ENCODE measurements at places on chromosomes 7 and 10.

- DNase-seq: no peak
Measured at GRCh38 chr10:33559105-33559504, 224.6 kb upstream of the NRP1 start.

- DNase-seq: no peak
Measured at GRCh38 chr7:34850681-34851080, 186.6 kb downstream of the DPY19L1 start.

GRCh38 chr7:87424075-87424474, 51.4 kb downstream of the ABCB4 start:
- DNase-seq: no peak

GRCh38 chr7:91293136-91293535, 28.9 kb downstream of the FZD1 start:
- DNase-seq: no peak

DNA sequence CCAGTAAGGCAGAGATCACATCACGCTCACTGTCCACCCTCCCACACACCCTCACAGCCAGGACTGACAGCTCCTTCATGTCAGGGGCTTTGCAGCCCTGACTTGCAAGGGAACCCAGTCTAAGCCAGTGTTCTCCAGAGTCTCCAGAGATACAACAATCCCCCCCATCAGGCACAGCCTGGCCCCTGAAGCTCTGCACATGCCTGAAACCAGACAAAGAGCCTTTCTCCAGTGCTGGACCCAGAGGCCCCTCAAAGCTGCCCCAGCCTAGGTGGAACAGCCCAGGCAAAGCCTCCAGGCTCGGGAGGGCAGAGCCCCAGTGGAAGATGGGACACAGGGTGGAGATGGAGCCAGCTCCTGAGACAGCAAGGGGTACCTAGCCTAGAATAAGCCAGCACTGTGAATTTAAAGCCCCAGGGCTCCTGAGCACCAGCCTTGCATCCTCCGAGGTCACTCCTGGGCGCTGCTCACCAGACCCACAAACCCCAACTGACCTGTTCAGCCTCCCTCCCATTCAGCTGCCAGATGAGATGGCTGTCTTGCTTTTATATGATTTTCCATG, 50.2 kb downstream of the GRID1 start:
- DNase-seq: no peak

- DNase-seq: no peak
Measured at GRCh38 chr10:74936577-74937265, 110.3 kb downstream of the KAT6B start.
